ENCODE measurements at places on chromosomes 1 and 21. TPM values are rescaled to one million over a fixed set of nuclear protein-coding genes. Genes with fewer than 3 reads are reported as not detected.
A peak's percentile ranks its signal among the peaks of the same experiment; 100 is the strongest.

- H3K4me1 ChIP-seq = no peaks in the 10 kb centered on the region
- no peaks in the 10 kb centered on the region for H3K36me3 ChIP-seq
- DNase-seq = no peak
- no peak overlapping the region for H3K27ac ChIP-seq
- no peaks in the 10 kb centered on the region for H3K27me3 ChIP-seq
Observed at GRCh38 chr21:45010860-45011259, 63.5 kb upstream of the ADARB1 start.

GRCh38 chr1:51922040-51922439, 43.5 kb upstream of the NRDC start:
- H3K4me1 ChIP-seq = no peaks in the 10 kb centered on the region
- H3K27ac ChIP-seq = no peak overlapping the region
- H3K27me3 ChIP-seq = no peaks in the 10 kb centered on the region
- DNase-seq = no peak
- H3K4me3 ChIP-seq = no peak overlapping the region
- H3K36me3 ChIP-seq = no peaks in the 10 kb centered on the region

DNA sequence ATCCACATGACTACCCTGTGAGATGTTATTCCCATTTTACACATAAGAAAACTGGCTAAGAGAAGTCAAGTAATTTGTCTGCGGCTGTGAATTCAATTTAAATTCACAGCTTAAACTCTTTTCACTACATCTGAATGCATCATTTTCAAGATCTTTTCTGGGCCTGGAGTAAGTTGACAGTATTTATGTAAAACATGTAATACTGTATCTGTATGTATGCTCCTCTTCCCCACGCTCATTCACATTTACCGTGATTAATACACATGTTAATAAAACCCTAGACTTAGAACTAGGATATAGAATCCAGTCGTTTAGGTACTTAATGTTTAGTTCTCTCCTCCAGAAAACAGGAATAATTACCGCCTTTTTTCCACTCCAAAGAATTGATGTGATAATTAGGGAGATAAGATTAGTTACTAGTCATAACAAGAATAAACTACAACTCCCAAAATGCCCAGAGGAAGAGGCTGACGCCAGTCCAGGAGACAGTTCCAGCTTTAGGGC, 442 bp upstream of the PPP1R12B start:
- no peak for DNase-seq
- H3K27me3 ChIP-seq = no peaks in the 10 kb centered on the region
- H3K4me3 ChIP-seq = peak overlapping the region; percentile 82
- no peaks in the 10 kb centered on the region for H3K36me3 ChIP-seq
- peaks cover 16% of the 10 kb centered on the region for H3K4me1 ChIP-seq
- H3K27ac ChIP-seq = peak overlapping the region; percentile 73

- no peak overlapping the region for H3K4me3 ChIP-seq
- H3K4me1 ChIP-seq = no peaks in the 10 kb centered on the region
- DNase-seq = no peak
- H3K36me3 ChIP-seq = no peaks in the 10 kb centered on the region
- H3K27ac ChIP-seq = no peak overlapping the region
- no peaks in the 10 kb centered on the region for H3K27me3 ChIP-seq
Observed at GRCh38 chr1:92805216-92805615, 20.3 kb upstream of the EVI5 start.

Gene TDRD5
- not detected for polyA plus RNA-seq

DNA sequence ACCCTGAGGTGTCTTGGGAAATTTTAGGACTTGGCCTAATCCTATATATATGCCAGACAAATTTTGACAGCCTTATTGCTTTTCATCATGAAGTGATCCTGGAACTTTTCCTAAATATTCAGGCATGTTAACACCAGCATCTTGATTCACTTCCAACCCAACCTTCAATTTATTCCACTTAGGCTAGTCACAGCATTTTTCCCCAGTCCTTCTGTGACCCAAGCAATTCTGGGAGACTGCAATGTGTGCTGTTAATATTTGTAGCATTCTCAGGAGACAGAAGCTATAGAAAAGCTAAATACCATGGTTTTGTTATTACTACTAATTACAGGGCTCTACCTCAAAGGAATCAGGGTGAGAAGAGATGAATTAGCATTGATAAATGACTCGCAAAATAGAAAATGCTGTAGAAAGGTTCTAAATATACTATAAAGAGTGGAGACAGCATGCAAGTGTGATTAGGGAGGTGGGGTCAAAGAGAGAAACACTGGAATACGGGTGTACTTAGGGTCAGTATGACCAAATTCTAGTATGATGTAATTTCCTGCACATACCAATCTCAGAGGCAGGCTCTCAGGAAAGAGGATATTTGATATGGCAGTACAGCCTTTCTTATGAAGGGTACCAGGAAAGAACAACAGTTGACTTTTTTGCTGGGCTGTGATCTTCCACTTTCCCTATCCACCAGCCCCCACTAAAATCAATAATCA, 29.1 kb downstream of the PRRX1 start:
- H3K4me3 ChIP-seq = no peak overlapping the region
- no peaks in the 10 kb centered on the region for H3K4me1 ChIP-seq
- DNase-seq = no peak
- H3K27ac ChIP-seq = no peak overlapping the region
- H3K27me3 ChIP-seq = no peaks in the 10 kb centered on the region
- H3K36me3 ChIP-seq = no peaks in the 10 kb centered on the region

Gene UTS2
- polyA plus RNA-seq = not detected

- no peak for DNase-seq
- no peaks in the 10 kb centered on the region for H3K27me3 ChIP-seq
- no peak overlapping the region for H3K4me3 ChIP-seq
- no peak overlapping the region for H3K27ac ChIP-seq
- no peaks in the 10 kb centered on the region for H3K36me3 ChIP-seq
Observed at GRCh38 chr1:169508432-169509338, 22.9 kb upstream of the SLC19A2 start.
